GM04504 (cell line): ENCODE measurements at places on chromosomes 2 and 18.
A peak's percentile ranks its signal among the peaks of the same experiment; 100 is the strongest.

GRCh38 chr2:45905632-45905958 is 254.1 kb downstream of the PRKCE start:
- DNase-seq, result no peak

- DNase-seq, result no peak
These were observed 91.9 kb downstream of the MRPS9 start for GRCh38 chr2:105129722-105130232.

DNA sequence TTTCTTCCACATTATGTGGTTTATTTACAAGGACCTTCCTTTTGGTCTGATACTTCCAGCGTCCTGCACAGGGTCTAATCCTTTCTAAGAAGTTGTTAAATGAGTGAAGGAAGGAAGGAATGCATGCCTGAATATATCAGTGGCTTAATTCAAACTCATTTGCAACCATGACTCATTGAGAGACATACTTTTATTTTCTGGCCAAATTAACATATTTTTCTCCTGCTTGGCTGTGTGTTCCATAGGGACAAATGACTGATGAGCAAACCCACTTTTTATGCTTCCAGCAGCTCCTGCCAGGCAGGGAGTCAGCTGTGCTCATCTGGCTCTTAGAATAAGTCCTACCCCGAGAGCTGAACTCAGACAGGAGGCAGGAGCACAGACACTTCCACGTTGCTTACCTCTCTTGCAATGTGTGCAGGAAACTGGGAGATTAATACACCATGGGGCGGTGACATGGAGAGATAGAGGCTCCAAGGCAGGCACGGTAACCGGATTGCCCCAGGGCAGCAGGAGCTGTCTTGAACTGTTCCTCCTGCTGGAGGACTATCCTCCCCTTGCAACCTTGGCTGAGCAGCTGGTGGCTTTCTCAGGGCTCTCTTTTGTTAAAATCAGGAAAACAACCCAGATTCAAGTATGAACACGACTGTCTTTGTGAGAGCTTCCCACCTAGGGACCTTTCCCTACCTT is 667.5 kb upstream of the HS6ST1 start:
- DNase-seq, result no peak

DNA sequence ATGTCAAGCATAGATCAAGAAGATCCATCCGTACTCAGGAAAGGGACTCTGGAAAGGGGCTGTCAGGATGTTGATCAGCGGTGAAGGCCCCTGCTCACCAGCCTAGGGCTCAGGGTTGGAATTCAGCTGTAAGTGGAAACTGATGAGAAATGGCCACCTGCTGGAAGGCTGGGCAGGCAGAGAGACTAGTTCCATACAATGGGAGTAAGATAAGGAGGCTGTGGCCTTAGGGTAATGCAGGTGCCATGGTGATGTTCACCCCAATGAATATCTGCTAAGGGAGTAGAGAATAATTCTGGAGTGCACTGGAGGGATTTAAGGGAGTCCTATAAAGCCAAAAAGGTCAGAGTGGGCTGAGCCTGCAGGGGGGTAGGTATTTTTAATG is 256.6 kb downstream of the CYRIA start:
- no peak for DNase-seq

- no peak for DNase-seq
These were observed 46.5 kb downstream of the TRAK2 start for GRCh38 chr2:201404699-201405280.

DNA sequence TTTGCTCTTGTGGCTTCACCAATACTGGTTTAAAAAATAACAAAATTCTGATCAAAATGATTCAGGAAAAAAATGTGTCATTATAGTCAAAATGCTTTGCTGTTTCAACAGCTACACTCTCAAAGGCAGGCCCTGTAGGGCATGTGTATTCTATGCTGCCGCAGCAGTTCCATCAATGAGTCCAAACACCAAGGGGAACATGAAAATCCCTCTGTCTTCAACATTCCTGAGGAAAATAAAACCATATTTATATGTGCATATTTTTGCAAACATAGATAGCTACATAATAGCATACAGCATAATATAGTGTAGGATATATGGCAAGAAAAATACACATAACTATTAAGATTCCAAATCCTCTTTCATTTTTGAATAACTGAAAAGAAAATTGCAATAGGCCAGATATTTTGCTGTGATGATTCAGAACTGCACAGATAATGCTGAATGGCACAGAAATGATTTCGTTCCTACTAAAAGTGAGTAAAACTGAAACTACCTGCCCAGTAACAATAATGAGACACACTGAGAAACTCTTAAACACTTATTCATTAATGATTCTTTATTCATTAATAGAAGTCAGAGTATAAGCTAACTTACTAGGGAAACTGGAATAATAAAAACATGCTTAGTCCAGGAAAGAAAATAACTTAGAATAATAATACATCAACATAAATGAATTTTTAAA is 343.8 kb downstream of the SUCLG1 start:
- DNase-seq, result no peak

GRCh38 chr2:153115141-153115540 is 363.4 kb downstream of the RPRM start:
- DNase-seq, result no peak

DNA sequence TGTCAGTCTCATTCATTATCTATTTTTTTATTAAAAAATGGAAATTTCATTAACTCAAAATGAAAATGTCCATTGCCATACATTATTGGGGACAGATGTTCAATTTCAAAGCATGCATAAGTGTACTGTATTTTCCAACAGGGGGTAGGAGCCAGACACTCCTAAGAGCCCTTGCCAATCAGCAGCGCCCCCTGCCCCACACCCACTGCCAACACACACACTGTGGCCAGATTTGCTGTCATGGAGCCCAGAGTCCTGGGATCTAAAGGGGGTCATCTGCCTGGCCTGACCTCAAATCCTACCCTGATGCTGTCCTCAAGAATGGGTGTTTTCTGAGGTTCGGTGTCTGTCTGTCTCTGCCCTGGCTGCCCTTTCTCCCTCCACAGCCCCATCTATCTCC is 162.2 kb upstream of the TWIST2 start:
- DNase-seq, result no peak

DNA sequence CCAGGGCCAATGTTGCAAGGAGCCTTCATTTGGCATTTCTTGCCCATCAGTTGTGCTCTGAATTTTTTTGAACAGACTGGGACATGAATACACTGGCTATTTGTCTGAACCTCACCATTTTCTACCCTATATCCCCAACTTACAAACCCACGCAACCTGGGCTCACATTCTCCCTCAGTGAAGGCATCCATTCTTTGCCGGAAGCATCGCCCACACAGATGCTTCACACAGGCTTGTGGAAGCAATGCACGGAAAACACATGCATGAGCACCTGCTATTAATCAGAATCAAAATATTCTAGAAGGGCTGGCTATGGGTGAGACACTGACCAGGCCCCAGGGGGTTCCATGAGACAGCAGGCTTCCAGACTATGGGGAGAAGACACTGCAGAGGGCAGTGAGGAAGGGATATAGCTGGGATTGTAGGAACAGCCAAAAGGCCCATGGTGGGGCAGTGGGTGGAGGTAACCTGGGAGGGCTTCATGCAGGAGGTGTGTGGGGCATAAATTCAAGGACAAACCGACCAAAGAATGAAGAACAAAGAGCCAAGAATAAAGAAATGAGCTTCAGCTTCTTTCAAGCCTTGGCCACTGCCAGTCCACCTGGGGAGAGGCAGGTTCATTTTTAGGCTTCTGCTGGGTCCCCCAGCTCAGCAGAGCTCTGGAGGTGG is 261.5 kb downstream of the CELF4 start:
- no peak for DNase-seq

DNA sequence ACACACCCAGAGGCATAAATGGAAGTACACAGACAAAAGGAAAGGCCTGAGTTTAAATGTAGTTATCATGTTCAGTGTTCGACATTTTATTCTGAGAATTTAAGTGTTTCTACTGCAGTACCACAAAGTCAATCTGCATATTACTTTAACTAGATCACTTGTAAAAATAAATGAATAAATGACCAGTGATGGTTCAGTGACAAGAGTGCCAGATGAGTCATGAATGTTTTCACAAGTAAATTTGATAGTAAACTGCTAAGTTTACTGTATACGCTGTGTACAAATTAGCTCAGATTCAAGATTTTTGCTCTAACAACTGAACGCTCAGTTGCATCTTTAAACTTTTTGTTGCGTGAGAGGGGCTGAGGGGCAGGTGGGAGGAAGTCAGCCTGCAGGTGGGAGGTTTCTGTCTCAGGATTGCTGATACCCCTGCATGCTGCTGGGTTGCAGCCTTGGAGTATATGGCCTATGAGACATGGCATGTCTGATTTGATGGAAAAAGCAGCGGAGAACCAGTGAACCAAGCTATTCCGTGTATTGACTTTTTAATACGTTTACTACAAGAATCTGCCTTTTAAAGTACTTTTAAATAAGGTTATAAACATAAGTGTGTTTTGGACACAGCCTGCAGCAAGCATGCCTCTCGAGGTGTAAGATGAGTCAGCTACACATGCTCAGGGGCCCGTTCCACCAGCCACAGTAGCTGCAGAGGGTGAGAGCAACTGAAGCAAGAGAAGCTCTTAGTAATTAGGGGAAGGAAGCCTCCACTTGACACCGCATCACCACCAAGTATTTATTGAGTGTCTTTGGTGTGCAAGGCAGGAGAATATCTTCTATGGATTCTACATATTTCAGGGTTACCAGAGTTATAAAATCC is 245.1 kb downstream of the NEDD4L start:
- DNase-seq, result no peak

DNA sequence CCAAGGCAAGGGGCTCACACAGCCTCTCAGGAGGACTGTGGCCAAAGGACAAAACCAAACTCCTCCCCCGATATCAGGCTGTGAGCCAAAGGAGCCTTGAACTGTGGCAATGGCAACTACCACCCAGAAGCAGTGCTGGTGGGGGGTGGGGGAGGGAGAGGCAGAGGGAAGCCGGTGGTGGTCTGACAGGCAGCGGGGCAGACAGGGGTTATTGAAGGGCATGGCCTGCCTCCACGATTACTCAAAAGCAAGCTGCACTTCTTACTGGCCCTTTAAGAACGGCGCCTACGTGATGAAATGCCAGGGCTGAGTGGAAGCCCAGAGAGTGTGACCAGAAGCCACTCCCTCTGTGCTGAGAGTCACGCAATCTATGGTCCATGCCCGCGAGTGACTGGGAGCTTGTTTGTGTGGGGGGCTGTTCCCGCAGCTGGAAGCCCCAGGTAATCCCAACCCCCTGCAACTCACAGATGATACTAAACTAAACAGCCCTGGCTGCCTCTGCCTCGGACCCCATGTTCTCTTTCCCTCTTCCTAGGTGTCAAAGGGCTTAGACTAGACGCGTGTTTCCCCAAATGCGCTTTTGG is 128.2 kb upstream of the CXCR4 start:
- no peak for DNase-seq

DNA sequence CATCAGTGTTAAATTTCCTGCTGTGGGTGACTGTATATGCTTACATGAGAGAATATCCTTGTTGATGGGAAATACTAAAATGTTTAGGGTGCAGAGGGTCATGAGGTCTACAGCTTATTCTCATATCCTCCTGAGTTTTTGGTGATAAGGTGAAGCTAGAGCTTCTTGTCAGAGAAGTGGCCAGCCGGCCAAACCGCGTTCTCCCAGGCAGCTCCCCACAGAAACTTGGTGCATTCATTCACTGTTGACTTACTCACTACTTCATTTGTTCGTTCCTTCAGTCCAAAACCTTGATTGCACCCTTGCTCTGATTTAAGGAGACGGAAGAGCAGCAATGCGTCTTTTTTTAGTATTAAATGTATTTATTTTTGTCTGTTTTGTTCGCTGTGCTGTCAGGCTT is 8.7 kb downstream of the SNED1 start:
- no peak for DNase-seq

DNA sequence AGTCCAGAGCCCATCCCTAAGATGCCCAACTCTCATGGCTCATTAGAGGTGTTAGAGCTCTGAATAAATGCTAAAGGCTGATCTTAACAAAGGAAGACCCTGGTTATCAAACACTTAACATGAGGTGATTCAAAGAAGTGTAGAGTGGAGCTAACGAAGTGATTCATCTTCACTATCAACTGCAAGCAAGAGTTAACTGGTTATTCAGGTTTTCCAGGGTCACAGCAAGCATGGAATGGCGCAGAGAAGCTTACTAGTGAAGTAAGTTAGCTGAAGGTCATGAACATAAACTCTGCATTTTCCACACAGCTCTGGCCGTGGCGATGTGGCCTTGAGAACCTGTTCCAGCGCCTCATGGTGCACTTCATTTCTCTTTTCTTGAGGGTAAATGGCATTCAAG is 17.0 kb downstream of the RND3 start:
- DNase-seq, result peak; percentile 22

- no peak for DNase-seq
These were observed 110.3 kb downstream of the CMPK2 start for GRCh38 chr2:6755456-6755855.

- DNase-seq, result no peak
These were observed 218.3 kb upstream of the SMAD7 start for GRCh38 chr18:49169037-49169521.

DNA sequence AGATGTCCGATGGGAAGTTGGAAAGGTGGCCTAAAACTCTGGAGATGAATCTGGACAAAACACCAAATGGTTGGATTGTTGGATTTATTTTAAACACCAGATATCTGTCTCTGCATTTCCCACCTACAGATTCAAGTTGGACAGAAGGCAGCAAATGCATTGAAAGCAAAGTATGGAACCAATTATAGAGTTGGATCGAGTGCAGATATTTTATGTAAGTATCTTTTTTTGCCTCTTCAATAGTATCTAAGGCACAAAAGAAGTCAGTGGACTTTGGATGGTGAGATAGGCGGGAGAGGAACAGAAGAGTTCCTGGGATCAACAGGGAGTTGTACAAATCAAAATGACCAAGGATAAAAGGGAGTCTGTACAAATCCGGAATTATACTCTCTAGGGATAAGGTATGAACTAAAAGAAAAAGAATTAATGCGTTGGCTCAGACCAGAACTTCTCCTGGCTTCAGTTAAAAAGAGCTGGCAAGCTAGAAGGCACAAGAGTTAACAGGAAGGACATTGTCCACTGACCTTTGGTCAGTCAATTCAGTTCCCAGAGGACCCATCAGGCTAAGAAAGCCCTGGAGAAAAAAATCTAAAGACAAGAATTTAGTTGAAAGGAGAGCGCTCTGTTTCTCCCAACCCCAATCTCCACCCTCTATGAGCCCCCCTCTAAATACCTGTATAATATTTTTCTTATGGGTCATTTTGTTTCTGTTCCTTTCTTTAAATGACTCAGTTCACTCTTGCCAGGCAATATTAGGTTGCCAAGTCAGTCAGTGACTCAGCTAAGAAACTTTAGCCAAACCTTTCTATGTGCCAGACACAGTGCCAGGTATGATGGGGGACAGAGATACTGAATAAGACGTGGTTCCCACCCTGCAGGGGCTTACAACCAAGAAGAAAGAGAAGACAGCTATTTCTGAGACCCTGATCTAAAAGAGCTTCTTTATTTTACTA is 29.1 kb downstream of the CPO start:
- no peak for DNase-seq

- DNase-seq, result no peak
These were observed 6.6 kb downstream of the FZD7 start for GRCh38 chr2:202040079-202040844.

DNA sequence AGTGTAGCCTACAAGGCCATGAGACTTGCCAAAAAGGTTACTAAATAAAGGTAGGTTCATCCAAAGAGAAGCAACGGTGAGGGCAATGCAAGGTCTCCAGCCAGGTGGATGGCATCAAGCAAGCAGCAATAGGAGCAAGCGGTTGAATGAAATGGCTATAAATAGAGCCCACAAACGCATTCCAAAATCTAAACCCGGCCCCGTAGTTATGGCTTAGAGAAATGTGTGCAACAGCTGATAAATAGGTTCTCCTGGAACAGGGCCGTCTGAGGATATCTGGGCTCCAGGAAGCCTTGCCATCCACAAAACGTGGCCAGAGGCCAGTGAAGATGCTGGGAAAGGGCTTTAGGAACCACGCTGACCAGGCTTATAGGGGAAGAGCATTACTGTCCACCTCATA is 146.1 kb upstream of the PID1 start:
- no peak for DNase-seq

- DNase-seq, result no peak
These were observed at the start of gene HAAO for GRCh38 chr2:42792583-42793333. Gene HAAO, minus strand, starts transcription at chr2:42792583. Its CDS starts 47 bp downstream, at chr2:42792536.
